ENCODE measurements at places on chromosomes 5 and 9. TPM values are rescaled to one million over a fixed set of nuclear protein-coding genes. Genes with fewer than 3 reads are reported as not detected.

GRCh38 chr9:124721109-124721906 is 49.8 kb downstream of the NR6A1 start:
- H3K27me3 ChIP-seq: no peaks in the 10 kb centered on the region
- peak; percentile 78 for DNase-seq
- H3K27ac ChIP-seq: no peak overlapping the region
- H3K36me3 ChIP-seq: no peaks in the 10 kb centered on the region
- peaks cover 5% of the 10 kb centered on the region for H3K4me1 ChIP-seq
- H3K4me3 ChIP-seq: no peak overlapping the region

GRCh38 chr5:79961716-79962574 is 29.1 kb downstream of the MTX3 start:
- DNase-seq: no peak
- no peak overlapping the region for H3K27ac ChIP-seq
- no peak overlapping the region for H3K4me3 ChIP-seq
- H3K27me3 ChIP-seq: no peaks in the 10 kb centered on the region
- peaks cover 3% of the 10 kb centered on the region for H3K4me1 ChIP-seq

GRCh38 chr9:84891924-84892323 is 222.4 kb downstream of the NTRK2 start:
- H3K4me3 ChIP-seq: no peak overlapping the region
- no peaks in the 10 kb centered on the region for H3K4me1 ChIP-seq
- no peak for DNase-seq
- no peaks in the 10 kb centered on the region for H3K36me3 ChIP-seq
- H3K27ac ChIP-seq: no peak overlapping the region

NEURL1B gene
- total RNA-seq: 6.1 TPM

DNA sequence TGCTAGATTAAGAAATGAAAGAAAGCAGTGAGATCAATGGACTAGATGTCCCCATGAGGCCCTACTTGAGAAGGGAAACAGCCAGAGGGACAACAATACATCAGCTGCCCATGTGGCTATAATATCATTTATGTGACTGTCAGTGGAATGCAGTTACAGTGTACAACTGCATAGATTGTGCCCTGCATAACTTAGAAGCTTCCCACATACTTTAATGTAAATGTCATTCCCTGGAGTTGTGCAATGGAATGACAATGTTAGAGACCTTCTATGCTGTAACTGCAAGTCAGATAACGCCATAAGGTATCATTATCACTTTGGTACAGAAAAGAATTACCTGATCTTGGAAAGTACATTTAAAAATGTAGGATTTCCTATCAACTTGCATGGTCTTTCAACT is 67.4 kb downstream of the FBN2 start:
- H3K4me3 ChIP-seq: no peak overlapping the region
- no peaks in the 10 kb centered on the region for H3K4me1 ChIP-seq
- H3K27me3 ChIP-seq: no peaks in the 10 kb centered on the region
- peak; percentile 6 for DNase-seq

SV2C gene
- total RNA-seq: not detected

DNA sequence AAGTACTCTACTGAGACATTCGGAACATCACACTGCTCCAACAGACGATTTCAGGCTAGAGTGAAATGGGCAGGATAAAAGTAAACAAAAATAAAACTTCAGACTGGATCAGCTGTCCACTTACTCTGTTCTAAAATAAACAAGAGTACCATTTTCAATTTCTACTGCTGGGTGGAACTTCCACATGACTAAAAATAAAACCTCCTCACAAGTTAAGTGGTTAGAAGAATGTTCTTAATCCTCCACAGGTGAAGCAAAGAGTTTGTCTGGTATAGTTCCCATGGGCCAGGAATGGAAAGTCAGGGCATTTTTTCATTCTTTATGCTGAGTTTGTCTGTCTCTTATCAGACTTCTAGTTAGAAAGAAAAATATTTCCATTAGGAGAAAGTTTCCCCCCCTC is 15.7 kb downstream of the NUDT12 start:
- H3K27ac ChIP-seq: no peak overlapping the region
- H3K36me3 ChIP-seq: no peaks in the 10 kb centered on the region
- no peak for DNase-seq
- no peak overlapping the region for H3K4me3 ChIP-seq
- H3K27me3 ChIP-seq: no peaks in the 10 kb centered on the region

RNF208 gene
- total RNA-seq: 0.33 TPM

GRCh38 chr5:83718195-83718825 is 2.3 kb downstream of the HAPLN1 start:
- no peaks in the 10 kb centered on the region for H3K36me3 ChIP-seq
- H3K4me3 ChIP-seq: no peak overlapping the region
- H3K4me1 ChIP-seq: peaks cover 2% of the 10 kb centered on the region
- DNase-seq: peak; percentile 69

- no peaks in the 10 kb centered on the region for H3K36me3 ChIP-seq
- H3K27me3 ChIP-seq: no peaks in the 10 kb centered on the region
- DNase-seq: no peak
- H3K27ac ChIP-seq: no peak overlapping the region
- H3K4me3 ChIP-seq: no peak overlapping the region
- H3K4me1 ChIP-seq: no peaks in the 10 kb centered on the region
These were observed 149.8 kb upstream of the ANKRD55 start for GRCh38 chr5:56382896-56383295.

GARNL3 gene
- total RNA-seq: 6.4 TPM

GPR150 gene
- 0.33 TPM for total RNA-seq

- H3K4me1 ChIP-seq: no peaks in the 10 kb centered on the region
- no peaks in the 10 kb centered on the region for H3K27me3 ChIP-seq
- H3K36me3 ChIP-seq: no peaks in the 10 kb centered on the region
These were observed 14.6 kb downstream of the RECK start for GRCh38 chr9:36051317-36051716.

DNA sequence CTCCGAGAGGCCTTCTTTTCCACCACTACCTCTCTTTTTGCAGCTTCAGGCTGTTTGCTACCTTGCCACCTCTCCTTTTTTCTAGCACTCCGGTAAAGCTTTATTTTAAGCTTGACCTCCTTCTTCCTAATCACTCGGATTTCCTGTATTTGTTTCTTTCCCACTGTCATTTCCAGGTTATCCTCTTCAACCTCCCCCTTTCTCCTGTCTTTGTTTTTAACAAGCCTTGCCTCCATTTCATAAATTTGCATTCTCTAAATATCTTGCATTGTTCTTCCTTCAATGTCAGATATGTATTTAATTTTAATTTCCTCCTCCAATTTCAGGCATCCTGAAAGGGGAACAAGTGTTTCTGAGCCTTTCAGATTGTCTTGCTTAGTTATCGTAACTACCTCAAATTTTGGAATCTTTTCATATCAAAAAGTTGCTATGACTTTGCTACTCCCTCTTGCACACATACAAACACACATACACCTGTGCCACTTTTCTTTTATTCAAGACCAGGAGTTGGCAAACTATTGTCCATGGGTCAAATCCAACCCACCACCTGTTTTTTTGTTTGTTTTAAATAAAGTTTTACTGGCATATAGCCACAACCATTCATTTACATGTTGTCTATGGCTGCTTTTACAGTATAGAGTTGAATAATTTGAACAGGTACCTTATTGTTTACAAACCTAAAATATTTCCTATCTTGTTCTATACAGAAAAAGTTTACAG is 22.7 kb downstream of the DPYSL3 start:
- H3K4me1 ChIP-seq: peaks cover 11% of the 10 kb centered on the region
- no peak overlapping the region for H3K4me3 ChIP-seq
- no peak overlapping the region for H3K27ac ChIP-seq
- no peaks in the 10 kb centered on the region for H3K27me3 ChIP-seq
- DNase-seq: no peak
- H3K36me3 ChIP-seq: no peaks in the 10 kb centered on the region

TBC1D2 gene
- 8.2 TPM for total RNA-seq

DNA sequence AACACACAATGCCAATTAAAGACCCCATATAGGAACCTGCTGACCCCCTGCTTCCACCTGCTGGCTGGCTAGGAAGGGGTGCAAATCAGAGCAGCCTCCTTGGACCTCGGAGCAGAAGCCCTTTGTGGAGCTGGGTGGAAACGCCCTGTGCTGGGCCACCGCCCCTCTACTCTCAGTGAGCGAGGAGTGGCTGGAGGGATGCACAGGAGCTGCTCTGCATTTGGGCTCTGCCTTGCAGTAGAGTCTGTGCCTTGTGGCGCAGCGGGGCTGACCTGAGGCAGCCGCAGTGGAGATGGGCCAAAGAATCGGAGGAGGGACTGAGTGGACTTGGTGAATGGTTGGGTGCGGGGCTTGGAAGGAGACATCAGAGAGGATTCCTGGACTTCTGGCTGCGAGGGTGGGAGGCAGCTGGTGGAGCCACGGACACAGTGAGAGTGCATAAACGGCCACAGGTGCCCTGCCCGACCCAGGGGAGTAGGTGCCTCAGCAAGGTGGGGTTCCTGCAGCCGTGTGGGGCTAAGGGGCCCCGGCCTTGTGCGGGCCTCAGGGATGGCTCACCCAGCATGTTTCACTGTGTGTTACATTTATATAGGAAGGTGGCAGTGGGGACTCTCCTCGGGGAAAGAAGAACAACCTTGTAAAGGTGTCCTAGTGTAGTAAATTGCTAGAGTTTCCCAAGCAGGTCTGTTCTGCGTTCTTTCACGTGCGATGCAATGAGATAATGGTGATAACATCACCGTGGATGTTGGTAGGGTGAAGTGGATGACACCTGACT is 14.1 kb upstream of the IRX4 start:
- no peaks in the 10 kb centered on the region for H3K4me1 ChIP-seq
- no peaks in the 10 kb centered on the region for H3K27me3 ChIP-seq
- H3K4me3 ChIP-seq: no peak overlapping the region
- no peaks in the 10 kb centered on the region for H3K36me3 ChIP-seq
- no peak for DNase-seq

Data from fibroblast of lung (primary cell).